ENCODE measurements at places on chromosomes 2 and 18.

- DNase-seq = no peak
Measured at GRCh38 chr2:58106896-58107295, 60.3 kb downstream of the VRK2 start.

DNA sequence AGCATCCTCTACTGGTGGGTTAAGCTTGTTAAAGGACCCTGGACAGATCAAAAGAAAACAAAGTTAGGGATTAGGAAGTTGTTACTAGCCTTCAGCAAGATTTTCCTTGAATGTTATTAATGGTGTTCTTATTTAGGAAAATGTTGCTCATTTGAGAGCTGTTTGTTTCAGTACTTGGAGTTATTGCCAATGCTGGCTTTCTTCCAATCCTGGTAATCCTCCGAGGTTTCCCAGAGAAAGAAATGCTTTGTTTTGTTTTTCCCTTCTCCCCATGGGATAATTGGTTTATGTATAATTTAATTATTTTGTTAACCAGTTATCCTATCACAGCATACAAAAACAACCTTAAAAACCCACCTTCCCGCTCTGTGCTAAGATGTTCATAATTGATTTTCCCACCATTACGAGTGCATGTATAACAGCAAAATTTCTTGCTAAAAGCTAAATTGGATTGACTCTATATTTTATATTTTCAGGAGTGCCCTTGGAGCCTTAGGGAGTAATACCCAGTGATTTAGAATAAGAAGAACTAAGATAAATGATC is 79.8 kb downstream of the MGAT5 start:
- DNase-seq = no peak

GRCh38 chr18:8052237-8052701 is 485.2 kb downstream of the PTPRM start:
- no peak for DNase-seq

GRCh38 chr2:238064376-238064775 is 3.6 kb downstream of the SCLY start:
- DNase-seq = no peak

DNA sequence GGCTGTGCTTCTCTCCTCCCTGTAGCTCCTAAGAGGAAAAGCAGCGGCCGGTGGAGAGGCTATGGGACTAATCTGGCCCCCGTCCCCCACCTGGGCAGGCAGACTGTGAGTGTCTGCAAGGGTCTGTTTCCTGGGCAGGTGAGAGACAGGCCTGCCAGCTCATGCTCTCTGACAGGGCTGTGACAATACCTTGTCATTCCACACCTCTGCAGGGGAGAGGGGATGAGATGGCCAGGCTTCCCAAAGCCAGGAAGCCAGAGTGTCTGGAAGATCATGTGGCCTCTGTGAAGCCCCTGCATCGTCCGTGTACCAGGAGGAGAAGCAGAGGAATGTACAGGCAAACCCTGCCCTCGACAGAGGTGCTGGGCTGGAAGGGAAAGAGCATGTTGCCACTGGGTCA is 142.5 kb upstream of the GATA6 start:
- DNase-seq = no peak

- DNase-seq = peak; percentile 32
Measured at GRCh38 chr2:62293490-62294271, 97.8 kb downstream of the B3GNT2 start.

DNA sequence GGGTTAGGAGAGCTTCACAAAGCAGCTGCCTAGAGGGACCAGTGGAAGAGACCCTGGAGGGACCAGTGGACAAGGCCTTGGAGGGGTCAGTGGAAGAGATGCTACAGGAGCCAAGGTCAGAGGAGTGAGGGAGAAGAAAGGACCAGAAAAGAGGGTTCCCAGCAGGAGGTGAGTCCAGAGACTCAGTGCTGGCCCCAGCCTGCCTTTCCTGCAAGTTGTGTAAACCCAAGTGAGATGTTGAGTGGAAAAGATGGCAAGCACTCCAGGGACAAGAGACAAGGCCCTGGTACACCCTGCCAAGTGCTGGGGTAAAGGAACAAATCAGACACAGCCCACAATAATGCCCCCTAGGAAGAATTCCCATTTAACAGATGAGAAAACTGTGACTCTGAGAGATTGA is 94.4 kb downstream of the TTC32 start:
- DNase-seq = no peak
